ENCODE measurements at places on chromosomes 3 and 15.

GRCh38 chr3:43696441-43696840 lies 5.7 kb downstream of the ABHD5 start:
- no peak for DNase-seq

DNA sequence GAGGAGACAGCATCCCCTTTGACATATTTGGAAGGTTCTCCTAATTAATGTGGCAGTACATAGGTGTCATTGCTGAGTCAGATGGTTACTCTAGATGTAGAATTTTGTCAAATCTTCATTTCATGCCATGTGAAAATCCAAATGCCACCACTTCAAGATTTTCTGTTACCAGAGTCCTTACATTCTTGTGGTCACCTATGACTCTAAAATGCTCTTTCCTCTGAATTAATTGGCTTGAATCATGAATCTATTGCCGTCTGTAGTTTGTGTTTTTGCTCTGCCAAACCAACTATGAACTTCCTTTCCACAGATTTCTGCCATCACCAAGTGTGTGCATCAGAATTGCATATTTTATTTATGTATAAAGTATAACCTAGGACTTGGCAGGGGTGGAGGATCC lies 269.4 kb upstream of the ZPLD1 start:
- no peak for DNase-seq

GRCh38 chr15:76663529-76663928 lies 241.6 kb downstream of the SCAPER start:
- no peak for DNase-seq

DNA sequence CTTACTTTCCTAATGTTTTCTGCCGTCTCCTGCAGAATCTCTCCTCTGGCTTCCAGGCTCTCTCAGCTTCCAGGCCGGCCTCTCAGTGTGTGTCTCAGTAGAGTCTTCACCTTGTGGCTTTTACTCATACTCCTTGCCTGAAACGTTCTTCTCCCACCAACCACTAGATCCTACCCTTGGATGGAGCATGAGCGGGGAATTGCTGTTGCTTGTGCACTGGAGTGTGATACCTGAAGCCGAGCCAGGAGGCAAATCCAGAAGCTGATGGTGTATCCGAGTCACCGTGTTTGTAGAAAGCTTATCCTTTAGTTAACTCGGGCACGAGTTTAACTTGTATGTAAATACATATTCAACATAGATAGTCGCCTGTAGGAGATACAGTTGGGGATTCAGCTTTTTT lies 285.0 kb upstream of the C2CD4B start:
- no peak for DNase-seq

DNA sequence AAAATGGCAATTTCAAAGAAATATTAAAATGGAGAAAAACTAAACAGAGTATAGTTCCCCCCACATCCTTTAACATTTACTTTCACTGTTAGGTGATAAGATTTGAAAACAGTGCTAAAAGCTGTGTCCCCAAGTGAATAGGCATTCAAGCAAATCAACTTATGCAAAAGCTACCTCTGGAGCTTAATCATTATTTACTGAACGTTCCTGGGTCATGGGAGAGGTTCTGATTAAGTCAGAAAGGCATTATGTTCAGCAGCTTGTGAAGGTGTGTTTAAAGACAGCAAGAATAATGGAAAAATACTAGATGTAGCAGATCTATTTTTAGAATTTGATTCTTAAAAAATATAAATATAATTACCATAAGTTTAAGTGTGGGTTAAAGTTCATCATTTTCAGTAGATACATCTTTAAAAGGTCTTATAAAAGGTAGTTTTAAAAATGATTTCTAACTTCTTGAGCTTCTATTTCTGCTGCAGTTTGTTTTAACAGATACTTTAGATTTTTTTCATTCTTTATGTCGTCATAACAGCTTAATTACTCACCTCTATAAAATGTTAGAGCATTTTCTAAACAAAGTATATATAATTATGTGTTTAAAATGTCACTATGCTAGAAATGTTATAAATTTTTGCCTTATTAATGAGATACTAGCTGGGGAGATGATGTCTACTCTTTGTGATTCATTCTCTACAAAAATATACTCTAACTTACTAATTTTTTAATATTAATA lies 127.9 kb downstream of the MITF start:
- no peak for DNase-seq
